Kidney epithelial cell (primary cell): ENCODE measurements at places on chromosomes 6 and 20. TPM values are rescaled to one million over a fixed set of nuclear protein-coding genes. Genes with fewer than 3 reads are reported as not detected.

DNA sequence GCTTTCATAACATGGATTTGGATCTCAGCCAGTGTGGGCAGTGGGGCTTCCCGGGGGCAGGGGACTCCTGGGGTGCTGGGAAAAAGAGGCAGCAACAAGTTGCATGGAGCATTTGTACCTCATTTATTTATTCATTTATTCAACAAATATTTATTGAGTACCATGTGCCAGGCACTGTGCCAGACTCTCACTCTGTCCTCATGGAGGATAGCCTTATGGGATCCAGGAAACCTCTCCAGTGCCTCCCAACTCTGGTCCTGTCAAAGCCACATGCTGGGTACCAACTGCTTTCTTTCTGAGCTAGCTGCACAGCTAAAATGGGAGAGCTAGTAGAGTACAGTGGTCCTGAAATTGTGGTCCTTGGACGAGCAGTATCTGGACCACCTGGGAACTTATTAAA, 87.8 kb upstream of the EPB41L1 start:
- DNase-seq: no peak

DNA sequence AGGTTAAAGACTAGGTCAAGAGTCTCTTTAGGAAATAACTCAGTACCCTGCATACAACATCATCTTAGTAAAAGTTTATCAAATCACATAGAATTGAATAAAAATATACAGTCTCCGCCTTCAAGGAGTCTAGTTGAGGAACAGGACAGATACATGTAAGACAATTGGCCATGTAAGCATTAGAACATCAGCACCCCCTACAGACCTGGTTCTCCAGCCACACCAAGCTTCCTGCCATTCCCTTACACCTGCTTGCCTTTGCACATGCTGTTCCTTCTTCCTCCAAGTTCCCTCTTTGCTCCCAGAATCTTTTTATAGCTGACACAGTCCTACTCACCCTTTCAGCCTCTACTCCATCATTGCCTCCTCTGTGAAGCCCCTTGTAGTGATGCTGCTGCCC, 187.8 kb upstream of the LRFN2 start:
- DNase-seq: no peak

The SEMG2 gene
- not detected in 2 replicates for total RNA-seq

The GLP1R gene
- 0.17 TPM in 1 of 2 replicates, not detected in the other for total RNA-seq
